B cell (primary cell): ENCODE measurements at places on chromosomes 5 and 9.

- no peak for DNase-seq
These were observed 1051.0 kb downstream of the CDH12 start for GRCh38 chr5:21802100-21802499.

GRCh38 chr5:66442951-66443445 is 153.2 kb upstream of the MAST4 start:
- no peak for DNase-seq

GRCh38 chr5:145689235-145689634 is 145.9 kb downstream of the PRELID2 start:
- DNase-seq = peak; percentile 48

GRCh38 chr9:92517046-92517445 is 18.7 kb downstream of the ECM2 start:
- no peak for DNase-seq

GRCh38 chr5:33843579-33843978 is 48.2 kb downstream of the ADAMTS12 start:
- no peak for DNase-seq

DNA sequence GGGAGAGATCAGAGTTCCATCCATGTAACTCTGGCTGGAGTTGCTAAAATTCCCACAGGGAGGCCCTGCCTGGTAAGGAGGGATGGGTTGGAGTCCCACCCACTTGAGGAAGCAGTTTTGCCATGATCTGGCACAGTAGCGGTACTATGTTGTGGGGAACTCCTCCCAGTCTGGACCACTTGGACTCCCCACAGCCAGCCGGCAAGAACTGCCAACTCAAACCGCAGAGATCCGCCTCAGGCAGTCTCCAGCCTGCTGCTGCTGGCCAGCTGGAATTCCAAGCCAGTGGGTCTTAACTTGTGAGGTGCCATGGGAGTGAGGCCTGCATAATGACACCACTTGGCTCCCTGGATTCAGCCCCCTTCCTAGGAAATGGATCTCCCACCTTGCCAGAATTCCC is 151.9 kb downstream of the NDUFS4 start:
- no peak for DNase-seq

GRCh38 chr5:62310426-62311143 is 4.6 kb downstream of the KIF2A start:
- no peak for DNase-seq

DNA sequence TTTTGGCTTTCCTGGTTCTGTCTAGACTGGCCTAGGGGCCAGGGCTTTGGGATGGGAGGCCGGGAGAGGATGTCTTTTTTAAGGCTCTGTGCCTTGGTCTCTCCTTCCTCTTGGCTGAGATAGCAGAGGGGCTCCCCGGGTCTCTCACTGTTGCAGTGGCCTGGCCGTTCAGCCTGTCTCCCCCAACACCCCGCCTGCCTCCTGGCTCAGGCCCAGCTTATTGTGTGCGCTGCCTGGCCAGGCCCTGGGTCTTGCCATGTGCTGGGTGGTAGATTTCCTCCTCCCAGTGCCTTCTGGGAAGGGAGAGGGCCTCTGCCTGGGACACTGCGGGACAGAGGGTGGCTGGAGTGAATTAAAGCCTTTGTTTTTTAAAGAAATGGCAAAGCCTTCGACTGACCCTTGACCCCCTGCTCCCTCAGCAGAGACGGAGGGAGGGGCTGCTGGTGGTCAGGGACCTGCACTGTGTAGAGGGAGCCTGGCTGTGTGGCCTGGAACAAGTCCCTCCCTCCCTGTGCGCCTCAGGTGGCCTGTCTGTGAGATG is 11.1 kb downstream of the FPGS start:
- DNase-seq = no peak

GRCh38 chr5:136075466-136075891 is 46.7 kb downstream of the TGFBI start:
- no peak for DNase-seq

DNA sequence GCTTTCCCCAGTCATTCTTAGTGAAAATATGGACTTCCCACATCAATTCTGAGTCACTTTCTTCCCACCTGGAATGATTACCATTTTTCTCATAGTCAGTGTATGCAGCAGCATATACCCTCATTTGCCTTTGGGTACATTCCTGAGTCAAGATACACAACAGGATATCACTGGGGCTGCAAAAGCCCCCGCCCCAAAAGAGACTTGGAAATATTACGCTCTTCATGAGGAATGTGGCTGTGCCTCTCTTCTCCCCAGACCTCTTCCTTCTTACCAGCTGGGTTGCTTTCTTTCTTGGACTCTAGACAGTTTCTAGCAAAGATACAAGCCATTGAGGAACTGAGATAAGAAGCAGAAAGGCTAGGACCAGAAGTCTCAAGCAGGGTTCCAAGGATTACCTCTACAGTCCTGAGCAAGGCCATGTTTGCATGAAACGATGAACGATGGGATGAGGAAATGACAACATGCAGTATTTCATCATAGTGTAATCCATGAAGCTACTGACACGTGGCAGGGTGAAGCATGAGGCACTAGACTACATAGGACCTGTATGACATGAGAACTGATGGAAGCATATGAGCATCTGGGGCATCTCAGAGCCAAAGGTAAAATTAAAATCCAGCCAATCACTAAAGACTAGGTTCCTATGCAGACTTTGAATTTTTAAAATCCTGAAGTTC is 218.1 kb downstream of the RAB3C start:
- no peak for DNase-seq

GRCh38 chr5:9351546-9351945 is 194.3 kb downstream of the SEMA5A start:
- DNase-seq = no peak

DNA sequence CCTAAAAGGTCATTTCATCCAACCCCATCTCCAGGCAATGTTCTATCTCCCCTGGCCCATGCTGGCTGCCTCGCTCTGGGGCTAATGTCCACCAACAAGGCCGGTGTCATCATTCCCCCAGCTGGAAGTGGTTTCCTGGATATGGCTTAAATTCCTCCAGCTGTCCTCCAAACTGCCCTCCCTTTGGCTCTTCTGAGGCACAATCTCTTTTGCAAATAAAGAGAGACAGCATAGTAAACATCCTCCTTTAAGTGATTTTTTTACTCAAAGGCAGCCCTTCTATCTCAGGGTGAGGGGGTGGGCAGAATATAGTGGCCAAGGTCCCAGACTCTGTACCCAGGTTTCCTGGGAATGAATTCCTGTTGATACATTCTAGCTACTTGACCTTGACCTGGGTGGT is 117.4 kb upstream of the PANK3 start:
- DNase-seq = no peak

DNA sequence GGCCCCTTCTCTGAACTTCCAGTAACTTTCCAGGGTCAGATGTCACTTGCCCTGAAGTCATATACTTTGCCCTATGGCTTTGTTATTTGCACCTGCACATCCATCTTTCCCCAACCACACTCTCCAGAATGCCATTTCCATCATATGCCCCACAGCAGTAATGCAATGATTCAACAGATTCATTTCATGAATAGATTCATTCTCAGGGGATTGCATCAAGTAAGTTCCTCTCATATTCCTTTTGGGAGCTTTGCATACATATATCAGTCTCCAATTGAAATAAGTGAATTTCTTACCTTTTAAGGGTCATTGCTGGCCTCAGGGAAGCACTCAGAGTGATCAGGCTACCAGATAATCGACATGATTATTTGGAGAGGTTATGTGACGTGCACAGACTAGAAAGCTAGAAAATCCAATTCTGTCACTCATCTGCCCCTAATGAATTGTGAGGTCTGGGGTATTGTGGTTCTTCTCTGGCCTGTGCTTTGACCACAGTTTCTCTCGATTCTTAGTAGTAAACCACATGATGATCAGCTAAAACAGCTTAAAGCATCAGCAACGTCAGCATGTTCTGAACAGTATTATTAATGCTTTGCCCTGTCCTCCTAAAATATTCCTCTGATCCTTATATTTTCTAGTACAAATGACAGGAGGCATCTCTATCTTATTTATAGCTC is 179.9 kb downstream of the ATPSCKMT start:
- DNase-seq = no peak

DNA sequence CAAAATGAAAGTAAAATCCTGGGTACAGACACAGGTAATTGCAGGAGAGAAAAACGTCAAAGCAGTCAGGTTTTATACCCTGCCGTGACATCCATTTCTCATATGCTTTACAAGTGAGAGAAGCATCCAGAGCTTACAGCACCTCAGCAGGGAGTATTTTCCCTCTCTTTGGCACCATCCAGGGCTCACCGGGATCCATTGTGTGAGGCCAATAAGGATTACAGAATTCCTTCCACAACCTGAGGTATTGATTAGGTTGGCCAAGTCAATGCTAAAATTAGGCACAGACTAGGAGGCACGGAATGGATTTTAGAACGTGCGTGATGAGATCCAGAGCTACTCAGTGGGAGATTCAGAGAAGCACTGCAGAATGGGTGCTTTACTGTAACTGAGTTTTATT is 296.6 kb downstream of the FBXL7 start:
- no peak for DNase-seq

GRCh38 chr5:178201927-178202235 is 2.5 kb upstream of the HNRNPAB start:
- DNase-seq = no peak

DNA sequence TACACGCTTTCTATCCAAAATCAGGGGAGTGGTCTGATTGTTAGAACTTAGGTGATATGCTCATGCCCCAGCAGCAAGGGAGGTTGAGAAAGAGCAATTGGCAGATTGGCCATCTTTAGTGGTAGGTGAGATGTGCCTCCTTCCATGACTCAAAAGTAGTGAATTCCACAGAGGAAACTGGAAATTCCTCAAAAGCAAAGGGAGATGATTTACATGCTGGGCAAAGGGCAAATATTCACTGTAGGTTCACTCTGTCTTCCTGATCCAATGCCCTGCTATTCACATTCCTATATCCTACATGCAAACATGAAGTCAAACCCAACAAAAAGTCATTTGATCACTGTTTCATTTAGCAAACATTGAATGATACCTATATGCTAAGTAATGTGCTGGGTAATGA is 130.1 kb upstream of the ZNF608 start:
- no peak for DNase-seq

GRCh38 chr9:104783588-104783987 is 19.7 kb downstream of the NIPSNAP3B start:
- DNase-seq = no peak
